ENCODE measurements at places on chromosomes 1 and 21. TPM values are rescaled to one million over a fixed set of nuclear protein-coding genes. Genes with fewer than 3 reads are reported as not detected.

ASCL5 gene
- not detected for total RNA-seq

ANKRD35 gene
- 4.6 TPM for total RNA-seq

PTPRC gene
- 12.3 TPM for total RNA-seq

ANXA9 gene
- 0.55 TPM for total RNA-seq

POTED gene
- not detected for total RNA-seq
